Activated CD8-positive, alpha-beta memory T cell treated with anti-CD3 and anti-CD28 coated beads, Interleukin-2, amount 10 ng/mL, durations not matched to agents 7 days and 5 days (primary cell): ENCODE measurements at places on chromosomes 3 and 15.

- DNase-seq: no peak
- peaks cover 11% of the 10 kb centered on the region for H3K4me1 ChIP-seq
- H3K27ac ChIP-seq: no peak overlapping the region
- H3K4me3 ChIP-seq: no peak overlapping the region
- H3K27me3 ChIP-seq: no peaks in the 10 kb centered on the region
Measured at GRCh38 chr3:110624576-110624975, 447.0 kb upstream of the NECTIN3 start.

DNA sequence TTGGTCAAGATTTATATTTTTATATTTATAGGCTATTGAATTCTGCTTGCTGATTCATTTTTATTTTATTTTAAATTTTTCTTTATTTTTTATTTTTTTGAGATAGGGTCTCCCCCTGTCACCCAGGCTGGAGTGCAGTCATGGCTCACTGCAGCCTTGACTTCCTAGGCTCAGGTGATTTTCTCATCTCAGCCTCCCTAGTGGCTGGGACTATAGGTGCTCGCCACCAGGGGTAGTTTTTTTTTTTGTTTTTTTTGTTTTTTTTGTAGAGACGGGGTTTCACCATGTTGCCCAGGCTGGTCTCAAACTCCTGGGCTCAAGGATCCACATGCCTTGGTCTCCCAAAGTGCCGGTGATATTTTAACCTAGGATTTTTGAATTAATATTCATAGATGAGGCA, 31.2 kb downstream of the NR2E3 start:
- no peak overlapping the region for H3K27ac ChIP-seq
- H3K27me3 ChIP-seq: no peaks in the 10 kb centered on the region
- peaks cover 4% of the 10 kb centered on the region for H3K36me3 ChIP-seq
- H3K4me1 ChIP-seq: no peaks in the 10 kb centered on the region

- peaks cover 15% of the 10 kb centered on the region for H3K36me3 ChIP-seq
- H3K4me1 ChIP-seq: peaks cover 12% of the 10 kb centered on the region
- H3K27me3 ChIP-seq: no peaks in the 10 kb centered on the region
- no peak overlapping the region for H3K4me3 ChIP-seq
Measured at GRCh38 chr3:188421151-188421821, 267.3 kb downstream of the LPP start.

- H3K4me3 ChIP-seq: no peak overlapping the region
- peaks cover 54% of the 10 kb centered on the region for H3K27me3 ChIP-seq
- peak; percentile 79 for DNase-seq
- no peak overlapping the region for H3K27ac ChIP-seq
- H3K36me3 ChIP-seq: no peaks in the 10 kb centered on the region
Measured at GRCh38 chr3:184540777-184541681, 20.6 kb upstream of the EPHB3 start.

DNA sequence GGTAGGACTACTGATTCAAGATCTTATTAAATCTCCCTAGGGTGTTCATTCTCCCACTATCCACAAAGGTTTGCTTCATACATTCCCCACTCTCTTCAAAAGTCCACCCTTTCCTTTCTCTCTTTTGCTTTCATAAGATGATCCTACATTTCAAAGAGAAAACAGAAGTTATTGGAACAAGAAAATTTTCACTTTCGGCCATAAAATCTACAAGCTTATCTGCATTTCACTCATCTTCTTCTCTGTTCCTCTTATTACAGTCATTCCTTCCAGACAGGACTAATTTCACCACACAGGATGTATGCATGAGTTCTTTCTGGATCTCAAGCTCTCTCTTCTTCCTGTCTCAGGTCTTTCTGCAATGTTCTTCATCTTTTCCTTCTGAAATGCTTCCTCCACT, 238.7 kb downstream of the ISL2 start:
- H3K27ac ChIP-seq: no peak overlapping the region
- H3K27me3 ChIP-seq: no peaks in the 10 kb centered on the region
- H3K4me1 ChIP-seq: peaks cover 30% of the 10 kb centered on the region
- H3K36me3 ChIP-seq: peaks cover 14% of the 10 kb centered on the region
- DNase-seq: no peak

- no peaks in the 10 kb centered on the region for H3K36me3 ChIP-seq
- no peaks in the 10 kb centered on the region for H3K4me1 ChIP-seq
- no peak for DNase-seq
- H3K27me3 ChIP-seq: no peaks in the 10 kb centered on the region
Measured at GRCh38 chr3:28651159-28651558, 302.5 kb upstream of the AZI2 start.

DNA sequence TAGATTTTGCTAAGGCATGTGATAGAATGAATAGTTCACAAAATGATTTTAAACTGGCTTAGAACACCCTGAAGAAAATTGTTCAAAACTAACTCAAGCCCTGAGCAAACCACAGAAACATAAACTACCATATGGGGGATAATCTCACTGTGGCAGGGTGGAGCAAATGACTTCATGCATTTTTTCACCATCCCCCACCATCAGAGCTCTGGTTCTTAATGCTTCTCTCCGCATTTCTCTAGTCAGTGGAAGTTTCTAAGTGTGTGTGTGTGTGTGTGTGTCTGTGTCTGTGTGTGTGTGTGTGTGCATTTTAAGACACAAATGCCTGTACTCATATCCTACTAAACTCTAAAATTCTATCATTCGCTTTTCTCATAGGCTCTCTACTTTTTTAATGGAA, 107.1 kb upstream of the PHLDB2 start:
- no peaks in the 10 kb centered on the region for H3K4me1 ChIP-seq
- H3K27me3 ChIP-seq: no peaks in the 10 kb centered on the region
- H3K27ac ChIP-seq: no peak overlapping the region
- no peak overlapping the region for H3K4me3 ChIP-seq
- DNase-seq: no peak

- H3K4me1 ChIP-seq: peaks cover 6% of the 10 kb centered on the region
- H3K27me3 ChIP-seq: peaks cover 2% of the 10 kb centered on the region
- H3K4me3 ChIP-seq: no peak overlapping the region
- H3K27ac ChIP-seq: no peak overlapping the region
Measured at GRCh38 chr3:43279532-43279931, 6.8 kb upstream of the SNRK start.

- H3K27me3 ChIP-seq: no peaks in the 10 kb centered on the region
- H3K4me1 ChIP-seq: no peaks in the 10 kb centered on the region
- no peak for DNase-seq
- H3K36me3 ChIP-seq: peaks cover 1% of the 10 kb centered on the region
- H3K4me3 ChIP-seq: no peak overlapping the region
Measured at GRCh38 chr3:111521891-111522290, 20.1 kb upstream of the CD96 start.

DNA sequence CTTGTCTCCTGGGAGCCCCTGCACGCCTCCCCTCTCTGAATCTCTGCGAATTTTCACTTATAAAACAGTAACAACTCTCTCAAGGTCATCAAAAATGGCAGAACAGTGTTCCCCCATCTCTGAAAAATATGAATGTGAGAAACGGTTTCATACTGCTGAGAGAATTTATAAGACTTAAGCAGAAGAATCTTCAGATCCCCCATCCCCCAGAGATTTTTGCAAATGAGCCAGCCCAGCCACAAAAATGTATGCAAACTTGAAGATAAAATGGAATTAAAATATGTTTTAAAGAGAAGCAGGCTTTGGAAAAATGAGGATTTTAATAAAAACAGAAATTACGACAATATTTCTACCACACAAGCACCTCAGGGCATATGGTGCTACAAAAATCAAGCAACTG, 173.0 kb downstream of the STT3B start:
- H3K27me3 ChIP-seq: peaks cover 19% of the 10 kb centered on the region
- DNase-seq: no peak
- H3K36me3 ChIP-seq: no peaks in the 10 kb centered on the region
